ENCODE measurements at places on chromosomes 5 and 9. TPM values are rescaled to one million over a fixed set of nuclear protein-coding genes. Genes with fewer than 3 reads are reported as not detected.

MACIR gene
- 8.0 TPM for total RNA-seq

ANXA2R gene
- total RNA-seq, result 1.2 TPM

PCDHGA2 gene
- total RNA-seq, result 3.5 TPM

INSYN2B gene
- total RNA-seq, result 8.3 TPM

POLE3 gene
- total RNA-seq, result 38.3 TPM

EQTN gene
- total RNA-seq, result not detected

PROB1 gene
- total RNA-seq, result 0.59 TPM

TMEFF1 gene
- total RNA-seq, result 5.3 TPM

RIMOC1 gene
- total RNA-seq, result 14.8 TPM

WDR5 gene
- 14.0 TPM for total RNA-seq

HARS2 gene
- total RNA-seq, result 28.2 TPM

ENG gene
- 31.6 TPM for total RNA-seq

FLT4 gene
- 0.46 TPM for total RNA-seq

SNCAIP gene
- 13.1 TPM for total RNA-seq

SRD5A1 gene
- 9.5 TPM for total RNA-seq

INSL6 gene
- total RNA-seq, result not detected

G3BP1 gene
- 158 TPM for total RNA-seq

RACK1 gene
- 2,845 TPM for total RNA-seq

SPINK13 gene
- not detected for total RNA-seq

HAPLN1 gene
- total RNA-seq, result 24.8 TPM

SLC6A18 gene
- not detected for total RNA-seq

CCDC112 gene
- total RNA-seq, result 8.4 TPM

OR1J2 gene
- not detected for total RNA-seq
